ENCODE measurements at places on chromosomes 2 and 18. TPM values are rescaled to one million over a fixed set of nuclear protein-coding genes. Genes with fewer than 3 reads are reported as not detected.
A peak's percentile ranks its signal among the peaks of the same experiment; 100 is the strongest.

DNA sequence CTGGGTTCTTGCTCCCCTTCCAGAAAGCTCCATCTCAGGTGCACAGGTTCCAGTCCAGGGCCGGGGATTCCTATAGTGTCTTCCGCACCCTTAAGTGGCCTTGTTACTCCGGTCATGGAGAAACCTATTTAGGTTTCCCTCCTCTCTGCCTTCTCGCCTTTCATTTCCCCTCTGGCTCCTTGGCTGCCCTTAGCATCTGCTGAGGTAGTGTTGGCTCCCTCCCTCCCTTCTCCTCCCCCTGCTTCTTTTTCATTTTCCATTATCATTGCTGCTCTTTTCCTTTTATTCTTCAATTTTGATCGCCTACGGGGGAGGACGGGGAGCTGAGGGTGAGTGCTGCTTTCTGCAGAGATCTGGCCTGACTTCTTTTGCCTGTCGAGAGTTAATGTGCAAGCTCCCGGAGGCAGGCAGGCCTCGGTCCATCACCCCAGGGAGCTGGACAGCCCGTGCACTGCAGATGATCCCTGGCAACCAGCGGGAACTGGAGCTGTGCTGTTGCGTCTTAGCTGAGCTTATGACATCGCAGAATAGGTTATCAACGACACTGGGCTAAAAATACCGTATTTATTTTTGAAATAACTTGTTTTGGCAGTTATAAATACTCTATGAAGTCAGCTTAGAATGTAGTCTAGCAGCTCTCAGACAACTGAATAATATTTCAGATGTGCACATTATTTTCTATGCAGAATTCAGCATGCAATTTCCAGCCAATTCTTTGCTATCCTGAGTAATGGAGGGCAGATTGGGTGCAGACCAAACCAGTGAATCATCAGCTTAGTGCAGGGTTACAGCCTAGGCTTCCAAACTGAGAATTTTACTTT lies 141.9 kb downstream of the SLC4A3 start:
- no peak for DNase-seq
- H3K4me1 ChIP-seq, result no peaks in the 10 kb centered on the region
- H3K4me3 ChIP-seq, result no peak overlapping the region
- H3K36me3 ChIP-seq, result no peaks in the 10 kb centered on the region

IL37 gene
- total RNA-seq, result not detected

C2orf92 gene
- 18.0 TPM for total RNA-seq

VSNL1 gene
- total RNA-seq, result not detected

- H3K27me3 ChIP-seq, result no peaks in the 10 kb centered on the region
- H3K27ac ChIP-seq, result no peak overlapping the region
- H3K4me3 ChIP-seq, result no peak overlapping the region
- H3K4me1 ChIP-seq, result peaks cover 23% of the 10 kb centered on the region
- H3K36me3 ChIP-seq, result peaks cover 6% of the 10 kb centered on the region
Measured at GRCh38 chr2:31979956-31980355, 30.9 kb downstream of the MEMO1 start.

COPS9 gene
- total RNA-seq, result 73.1 TPM

DNA sequence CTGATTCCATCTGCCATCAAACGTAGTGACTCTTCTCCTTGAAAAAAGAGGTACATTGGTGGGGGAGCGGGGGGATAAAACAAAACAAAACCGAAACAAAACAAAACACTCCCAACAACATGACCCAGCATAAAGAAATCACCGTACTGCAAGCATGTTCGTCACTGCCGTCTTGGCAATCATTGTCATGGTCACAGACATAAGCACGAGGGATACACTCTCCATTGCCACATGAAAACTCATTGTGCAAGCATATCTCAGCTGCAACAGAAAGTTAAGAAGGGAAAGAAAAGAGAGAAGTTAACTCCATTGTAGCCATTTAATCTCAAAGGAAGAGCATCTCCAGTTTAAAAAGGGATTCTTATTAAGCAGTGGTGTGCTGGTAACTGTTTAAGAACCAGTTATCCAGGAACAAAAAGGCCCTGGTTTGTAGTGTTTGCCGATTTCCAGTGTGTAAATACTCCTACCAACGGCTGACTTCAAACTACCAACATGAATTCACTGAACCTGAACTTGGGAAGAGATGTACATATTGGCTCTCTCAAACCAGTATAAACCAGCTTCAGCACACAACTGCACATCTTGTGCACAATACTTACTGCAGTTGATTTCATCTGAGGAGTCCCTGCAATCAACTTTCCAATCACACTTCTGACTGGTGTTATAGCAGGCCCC lies 68.2 kb downstream of the LRP2 start:
- DNase-seq, result no peak
- no peaks in the 10 kb centered on the region for H3K36me3 ChIP-seq
- H3K4me1 ChIP-seq, result no peaks in the 10 kb centered on the region
- peaks cover 16% of the 10 kb centered on the region for H3K27me3 ChIP-seq
- H3K27ac ChIP-seq, result no peak overlapping the region

QPCT gene
- 0.70 TPM for total RNA-seq

- H3K4me1 ChIP-seq, result no peaks in the 10 kb centered on the region
- H3K4me3 ChIP-seq, result no peak overlapping the region
- no peak overlapping the region for H3K27ac ChIP-seq
- no peak for DNase-seq
- H3K27me3 ChIP-seq, result no peaks in the 10 kb centered on the region
Measured at GRCh38 chr2:192827735-192828134, 633.0 kb upstream of the TMEFF2 start.

DNA sequence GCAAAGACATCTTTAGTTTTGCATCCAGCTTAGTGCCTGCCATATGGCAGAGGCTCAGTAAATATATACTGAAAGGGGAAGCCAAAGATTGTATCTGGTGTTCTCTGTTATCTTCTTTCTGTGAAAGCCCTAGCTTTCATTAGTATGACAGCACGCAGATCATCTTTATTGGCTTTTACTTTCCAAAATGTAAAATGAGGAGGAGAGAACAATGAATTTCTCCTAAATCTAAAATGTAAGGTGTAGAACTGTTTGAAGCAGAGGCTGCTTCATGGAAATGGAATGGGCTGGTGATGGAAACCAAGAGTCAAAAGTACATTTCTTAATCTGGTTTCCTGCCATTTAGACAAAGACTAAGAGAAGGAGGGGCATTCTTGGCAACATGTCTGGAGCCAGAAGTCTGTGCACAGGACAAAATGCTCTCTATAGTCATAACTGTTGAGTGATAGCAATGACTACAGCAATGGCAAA lies 1029.9 kb upstream of the PIK3C3 start:
- no peaks in the 10 kb centered on the region for H3K27me3 ChIP-seq
- no peak overlapping the region for H3K27ac ChIP-seq
- no peak for DNase-seq
- no peaks in the 10 kb centered on the region for H3K36me3 ChIP-seq
- no peaks in the 10 kb centered on the region for H3K4me1 ChIP-seq
- no peak overlapping the region for H3K4me3 ChIP-seq

DNA sequence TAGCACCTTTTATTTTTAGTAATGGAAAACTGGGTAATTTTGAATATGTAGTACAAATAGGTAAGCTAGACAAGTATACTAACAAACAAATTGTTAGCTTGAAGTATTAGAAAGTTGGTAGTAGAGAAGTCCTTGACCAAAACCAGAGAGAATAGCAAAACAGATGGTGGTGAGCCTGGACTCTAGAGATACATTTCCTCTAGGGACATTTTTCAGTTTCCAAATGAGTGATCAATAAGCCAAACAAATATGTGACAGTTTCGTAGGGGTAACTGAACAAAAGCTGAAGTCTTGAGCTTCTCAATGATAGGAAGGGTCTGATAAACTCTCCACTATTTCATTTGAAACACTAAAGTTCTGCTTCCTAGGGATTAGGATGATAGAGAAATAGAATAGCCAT lies 692.0 kb upstream of the FAM98A start:
- H3K36me3 ChIP-seq, result no peaks in the 10 kb centered on the region
- H3K4me1 ChIP-seq, result no peaks in the 10 kb centered on the region
- DNase-seq, result no peak
- H3K27ac ChIP-seq, result no peak overlapping the region
- H3K27me3 ChIP-seq, result no peaks in the 10 kb centered on the region

DNA sequence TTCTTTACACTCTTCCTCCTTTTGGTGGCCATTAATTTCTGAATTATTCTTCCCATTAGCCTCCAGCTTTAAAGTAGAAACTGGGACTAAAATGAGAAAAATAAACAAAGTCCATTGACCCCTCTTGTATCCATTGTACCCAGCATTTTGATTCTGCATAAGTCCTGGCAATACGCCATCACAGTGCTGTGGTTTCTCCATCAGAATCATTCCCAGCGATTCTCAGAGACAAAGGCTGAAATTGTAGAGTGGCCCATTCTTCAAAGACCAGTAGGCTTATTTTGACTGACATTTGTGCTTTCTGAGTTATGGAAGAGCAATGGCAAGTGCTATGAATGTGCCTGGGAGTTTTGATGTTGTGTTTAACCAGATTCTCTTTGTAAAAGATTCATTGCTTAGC lies 199.3 kb upstream of the GALNT5 start:
- H3K36me3 ChIP-seq, result no peaks in the 10 kb centered on the region
- no peak for DNase-seq
- no peaks in the 10 kb centered on the region for H3K4me1 ChIP-seq

ASTL gene
- 8.1 TPM for total RNA-seq

- no peaks in the 10 kb centered on the region for H3K4me1 ChIP-seq
- H3K36me3 ChIP-seq, result peaks cover 3% of the 10 kb centered on the region
- H3K27ac ChIP-seq, result no peak overlapping the region
- no peak overlapping the region for H3K4me3 ChIP-seq
- no peaks in the 10 kb centered on the region for H3K27me3 ChIP-seq
Measured at GRCh38 chr18:10557085-10557677, 31.4 kb downstream of the NAPG start.

FRZB gene
- total RNA-seq, result not detected

DNA sequence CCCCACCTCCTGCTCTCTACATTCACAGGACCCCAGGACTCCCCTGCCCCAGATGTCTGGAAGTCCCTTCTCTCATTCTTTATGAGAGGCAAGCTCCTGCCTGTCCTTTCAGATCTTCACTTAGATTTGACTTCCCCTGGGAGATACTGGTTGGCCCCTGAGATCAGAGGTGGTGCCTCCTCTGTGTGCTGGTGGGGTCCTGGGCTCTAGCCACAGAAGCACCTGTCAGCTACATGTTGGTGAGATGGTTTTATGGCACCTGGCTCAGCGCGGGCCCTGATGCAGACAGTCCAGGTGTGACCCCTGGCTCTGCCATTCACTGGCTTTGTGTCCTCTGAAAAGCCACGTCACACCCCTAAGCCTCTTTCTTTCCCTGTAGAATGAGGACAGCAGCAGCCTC lies 369.6 kb upstream of the ID2 start:
- DNase-seq, result no peak
- H3K27ac ChIP-seq, result no peak overlapping the region
- H3K4me3 ChIP-seq, result no peak overlapping the region
- peaks cover 28% of the 10 kb centered on the region for H3K27me3 ChIP-seq
- H3K4me1 ChIP-seq, result peaks cover 42% of the 10 kb centered on the region

GRCh38 chr18:26768385-26768784 lies 97.1 kb downstream of the AQP4 start:
- no peaks in the 10 kb centered on the region for H3K27me3 ChIP-seq
- no peak overlapping the region for H3K4me3 ChIP-seq

COL3A1 gene
- total RNA-seq, result 0.12 TPM

APOB gene
- total RNA-seq, result not detected

GRCh38 chr2:138389063-138389462 lies 112.5 kb upstream of the SPOPL start:
- no peaks in the 10 kb centered on the region for H3K4me1 ChIP-seq
- H3K27ac ChIP-seq, result no peak overlapping the region
- H3K27me3 ChIP-seq, result no peaks in the 10 kb centered on the region

GRCh38 chr2:218872645-218873358 lies 7.8 kb upstream of the WNT10A start:
- H3K4me1 ChIP-seq, result peaks cover 26% of the 10 kb centered on the region
- H3K27me3 ChIP-seq, result peaks cover 80% of the 10 kb centered on the region
- no peak for DNase-seq
- no peak overlapping the region for H3K27ac ChIP-seq
- H3K36me3 ChIP-seq, result no peaks in the 10 kb centered on the region

GRCh38 chr18:62522178-62522503 lies 684 bp upstream of the ZCCHC2 start:
- peak overlapping the region; percentile 82 for H3K27ac ChIP-seq
- DNase-seq, result no peak
- H3K27me3 ChIP-seq, result no peaks in the 10 kb centered on the region
- peak overlapping the region; percentile 90 for H3K4me3 ChIP-seq

INHA gene
- total RNA-seq, result not detected

GRCh38 chr2:88658326-88658725 lies 31.1 kb upstream of the EIF2AK3 start:
- H3K27me3 ChIP-seq, result no peaks in the 10 kb centered on the region
- DNase-seq, result no peak
- H3K4me3 ChIP-seq, result no peak overlapping the region
- no peak overlapping the region for H3K27ac ChIP-seq

DNA sequence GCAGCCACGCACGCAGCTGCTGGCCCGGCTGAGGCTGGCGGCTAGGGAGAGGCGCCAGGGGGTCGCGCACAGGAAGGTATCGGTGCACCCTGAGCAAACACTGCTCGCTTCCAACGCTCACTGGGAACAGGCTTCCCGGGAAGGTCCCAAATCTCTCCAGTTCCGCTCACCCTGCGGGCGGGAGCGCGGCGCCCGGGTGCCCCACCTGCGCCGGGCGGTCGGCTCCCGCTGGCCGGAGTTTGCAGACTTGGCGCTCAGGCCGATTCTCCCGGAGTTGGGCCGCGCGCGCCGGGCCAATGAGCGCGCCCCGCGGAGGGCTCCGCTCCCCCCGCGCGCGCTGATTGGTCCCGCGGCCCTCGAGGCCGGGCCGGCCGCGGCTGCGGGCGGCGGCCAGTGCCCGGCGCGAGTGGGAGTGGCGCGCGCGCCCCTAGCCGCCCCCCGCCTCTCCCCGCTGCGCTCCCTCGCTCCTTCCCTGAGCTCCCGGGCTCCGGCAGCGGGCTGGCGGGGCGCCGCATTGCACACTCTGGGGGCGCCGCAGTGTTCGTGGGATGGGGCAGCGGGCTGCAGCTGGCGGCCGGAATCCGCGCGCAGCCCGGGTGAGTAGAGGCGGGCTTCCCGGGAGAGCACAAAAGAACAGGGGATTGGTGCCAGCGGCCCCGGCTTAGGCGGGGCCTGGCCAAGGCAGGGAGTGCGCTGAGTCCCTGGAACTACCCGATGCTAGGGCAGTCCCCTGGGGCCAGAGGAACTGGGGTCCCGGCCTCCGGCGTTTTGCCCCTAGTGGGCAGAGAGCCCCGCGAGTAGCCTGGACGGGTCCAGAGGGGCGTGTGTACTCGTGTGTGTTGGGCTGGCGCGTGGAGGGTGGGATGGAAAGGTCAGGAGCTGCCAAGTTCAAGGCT lies at the start of gene LYPD6:
TSS of gene LYPD6 (plus strand) at position 461 of the 896 bp plus-strand sequence. CDS start 107,122 bp downstream, outside the sequence.
- H3K4me3 ChIP-seq, result peak within 1 kb of the TSS; percentile 71
- no peaks in the 10 kb centered on the region for H3K36me3 ChIP-seq
- no peak for DNase-seq
- H3K27me3 ChIP-seq, result peaks cover 56% of the 10 kb centered on the region

GRCh38 chr2:126722546-126722945 lies 66.6 kb downstream of the GYPC start:
- peaks cover 9% of the 10 kb centered on the region for H3K36me3 ChIP-seq
- no peak overlapping the region for H3K27ac ChIP-seq
- DNase-seq, result no peak
- peaks cover 6% of the 10 kb centered on the region for H3K4me1 ChIP-seq
- no peak overlapping the region for H3K4me3 ChIP-seq

- H3K4me3 ChIP-seq, result no peak overlapping the region
- H3K27ac ChIP-seq, result no peak overlapping the region
- no peaks in the 10 kb centered on the region for H3K27me3 ChIP-seq
- peaks cover 13% of the 10 kb centered on the region for H3K4me1 ChIP-seq
Measured at GRCh38 chr18:9884532-9885140, 1.1 kb upstream of the TXNDC2 start.

- peaks cover 9% of the 10 kb centered on the region for H3K36me3 ChIP-seq
- peak overlapping the region; percentile 73 for H3K4me3 ChIP-seq
- peaks cover 37% of the 10 kb centered on the region for H3K4me1 ChIP-seq
- peak; percentile 23 for DNase-seq
- H3K27me3 ChIP-seq, result peaks cover 28% of the 10 kb centered on the region
Measured at GRCh38 chr18:58578835-58579560, 49.9 kb downstream of the ALPK2 start.
